ENCODE measurements at places on chromosomes 7 and 10.

DNA sequence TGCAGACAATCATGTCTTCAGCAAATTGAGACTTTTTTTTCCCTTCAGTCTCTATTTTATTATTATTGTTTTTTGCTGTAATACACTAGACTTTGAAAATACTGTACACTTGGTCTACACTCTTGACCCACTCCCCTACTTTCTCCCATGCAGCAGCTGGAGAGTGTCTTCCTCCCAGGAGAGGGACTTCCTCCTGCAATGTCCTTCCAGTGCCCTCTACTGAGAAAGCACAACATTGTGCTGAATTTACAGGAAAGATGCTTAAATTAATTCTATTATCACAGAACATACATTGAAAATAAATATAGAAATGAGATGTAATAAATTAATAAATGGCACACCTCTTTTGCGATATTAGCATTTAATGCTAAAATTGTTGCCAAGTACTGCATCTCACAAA, 411.3 kb downstream of the CCSER2 start:
- no peak for DNase-seq

DNA sequence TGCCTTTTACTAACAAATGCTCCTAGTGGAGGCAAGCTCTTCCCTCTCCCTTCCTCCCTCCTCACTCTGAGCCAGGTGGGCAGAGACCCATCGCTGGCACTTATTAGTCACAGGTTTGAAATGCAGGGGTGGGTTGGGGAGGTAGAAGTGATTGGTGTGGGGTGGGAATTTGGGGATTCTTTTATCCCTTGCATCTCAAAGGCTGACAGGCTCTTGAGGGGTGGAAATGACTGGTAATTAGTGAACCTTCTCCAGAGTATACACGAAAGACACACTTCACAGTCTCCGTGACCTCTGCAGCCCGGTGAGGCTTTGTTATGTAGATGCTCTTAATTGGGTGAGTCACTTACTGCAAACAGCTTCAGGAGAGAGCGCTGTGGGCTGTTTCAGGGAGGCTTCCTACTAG, 13.9 kb upstream of the LRMDA start:
- DNase-seq, result no peak

GRCh38 chr10:132652936-132653590, 115.5 kb downstream of the INPP5A start:
- no peak for DNase-seq

GRCh38 chr10:106734220-106734619, 430.3 kb downstream of the SORCS1 start:
- no peak for DNase-seq

- no peak for DNase-seq
Measured at GRCh38 chr7:81161451-81162075, 242.7 kb upstream of the SEMA3C start.

GRCh38 chr7:86708031-86708680, 64.4 kb downstream of the GRM3 start:
- no peak for DNase-seq

DNA sequence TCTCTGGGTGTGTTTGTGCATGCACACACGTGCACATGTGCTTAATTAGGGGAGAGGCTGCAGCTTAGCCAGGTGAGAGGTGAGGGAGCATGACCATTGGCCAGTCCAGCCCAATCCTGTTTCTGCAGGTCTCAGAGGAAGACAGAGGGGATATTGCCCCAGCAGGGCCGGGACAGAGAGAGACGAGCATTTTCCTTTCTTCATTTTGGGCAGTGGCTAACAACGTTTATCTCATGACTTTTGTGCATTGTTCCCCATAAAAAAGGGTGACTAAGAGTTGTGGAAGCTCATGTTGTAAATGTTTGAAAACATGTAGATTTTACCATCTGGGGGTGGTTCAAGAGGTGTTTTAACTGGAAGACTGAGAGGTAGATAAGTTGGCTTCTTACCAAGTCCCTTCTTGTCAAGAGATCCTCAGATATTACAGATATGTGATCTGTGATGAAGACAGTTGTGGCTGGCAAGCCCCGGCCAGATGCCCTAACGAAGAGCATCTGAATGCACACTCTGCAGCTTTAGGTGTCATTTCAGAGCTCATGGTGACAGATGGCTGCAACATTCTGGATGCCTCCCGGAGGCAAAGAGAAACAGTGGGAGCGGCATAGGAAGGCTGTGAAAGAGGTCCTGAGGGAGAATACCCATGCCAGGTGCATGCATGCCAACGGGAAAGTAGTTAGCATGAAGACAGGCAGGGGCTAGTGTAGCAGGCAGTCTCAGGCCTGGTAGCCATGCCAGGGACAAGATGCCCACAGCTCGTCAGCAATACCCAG, 16.7 kb upstream of the DMBT1 start:
- no peak for DNase-seq

GRCh38 chr7:24339575-24339974, 55.6 kb downstream of the NPY start:
- no peak for DNase-seq

- no peak for DNase-seq
Measured at GRCh38 chr10:49302088-49302487, 3.1 kb downstream of the C10orf71 start.

- no peak for DNase-seq
Measured at GRCh38 chr7:36232555-36232954, 79.5 kb downstream of the EEPD1 start.

GRCh38 chr7:36942955-36943354, 218.7 kb upstream of the AOAH start:
- DNase-seq, result no peak

DNA sequence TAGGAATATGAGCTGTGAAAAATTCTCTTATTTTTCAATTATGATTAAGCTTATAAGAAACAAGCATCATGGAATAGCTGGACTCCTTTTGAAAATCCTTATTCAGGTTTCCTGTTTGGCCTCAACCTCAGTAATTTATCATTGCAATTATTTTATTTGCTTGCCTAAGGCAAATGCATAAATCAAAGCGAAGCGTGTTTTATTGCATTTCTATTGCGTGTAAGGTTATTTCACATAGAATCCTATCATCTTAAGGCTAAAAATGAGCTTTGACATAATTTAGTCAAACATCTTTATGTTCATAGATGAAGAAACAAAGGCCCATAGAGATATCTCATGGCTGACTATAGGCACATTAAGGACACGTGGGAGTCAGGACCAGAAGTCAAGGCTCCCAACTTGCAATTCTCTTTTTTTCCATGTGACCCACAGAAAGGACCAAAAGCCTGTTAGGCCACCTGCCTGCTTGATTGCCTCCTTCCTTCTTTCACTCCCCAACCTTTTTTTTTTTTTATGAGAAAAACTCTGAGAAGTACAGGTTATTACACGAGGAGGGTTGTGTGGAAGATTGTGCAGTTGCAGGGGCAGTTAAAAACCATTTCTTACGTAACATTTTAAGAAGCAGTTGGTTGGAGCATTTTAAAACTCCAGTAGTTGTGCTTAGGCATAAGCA, 261.0 kb downstream of the HDAC9 start:
- DNase-seq, result no peak

DNA sequence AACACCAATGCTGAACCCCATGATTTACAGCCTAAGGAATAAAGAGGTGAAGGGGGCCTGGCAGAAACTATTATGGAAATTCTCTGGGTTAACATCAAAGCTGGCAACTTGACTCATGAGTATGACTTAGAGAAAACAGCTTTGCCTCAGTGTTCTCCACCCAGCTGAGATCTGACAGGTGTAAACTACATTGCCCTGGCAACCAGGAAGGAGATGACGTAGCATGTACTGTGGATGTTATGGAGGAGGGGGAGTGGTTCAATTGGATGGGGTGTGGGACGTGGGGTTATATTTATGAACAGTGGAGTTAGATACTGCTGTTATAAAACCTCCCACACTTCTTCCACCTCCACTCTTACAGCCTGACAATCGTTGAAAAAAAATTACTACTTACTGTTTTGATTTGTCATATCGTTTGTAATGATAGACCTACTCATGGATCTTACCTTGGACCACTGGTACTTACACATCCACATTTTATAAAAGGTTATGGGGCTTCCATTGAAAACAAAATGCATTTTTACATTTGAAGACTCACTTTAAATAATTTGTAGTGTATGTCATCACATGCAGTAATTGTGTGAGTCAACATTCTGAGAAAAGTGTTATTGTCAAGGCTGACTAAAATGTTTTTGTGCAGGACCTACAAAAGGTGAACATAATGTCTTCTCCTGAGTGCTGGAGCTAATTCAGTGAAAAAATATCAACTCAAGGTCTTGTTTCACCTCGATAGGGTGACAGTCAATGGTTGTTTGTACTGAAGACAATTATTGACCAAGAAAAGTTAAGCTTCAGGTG, 6.4 kb downstream of the OR2F1 start:
- no peak for DNase-seq

DNA sequence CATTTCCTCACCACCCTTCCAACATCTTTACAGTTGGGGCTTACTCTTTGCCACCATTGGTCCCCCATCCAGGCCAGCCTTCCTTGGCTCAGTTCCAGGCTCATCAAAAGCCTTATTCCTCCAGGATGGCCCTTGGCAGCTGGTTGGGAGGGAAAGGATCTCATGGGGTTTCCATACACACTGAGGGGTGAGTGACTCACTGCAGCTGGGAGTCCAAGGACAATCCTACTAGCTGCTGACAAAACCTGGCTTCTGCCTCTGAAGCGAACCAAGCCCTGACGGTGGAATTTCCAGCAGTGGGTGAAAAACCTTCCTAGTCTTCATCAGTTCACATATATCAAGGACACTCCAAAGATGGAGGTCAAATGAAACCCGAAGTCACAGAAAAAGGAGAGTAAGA, 22.9 kb downstream of the CRHR2 start:
- no peak for DNase-seq

DNA sequence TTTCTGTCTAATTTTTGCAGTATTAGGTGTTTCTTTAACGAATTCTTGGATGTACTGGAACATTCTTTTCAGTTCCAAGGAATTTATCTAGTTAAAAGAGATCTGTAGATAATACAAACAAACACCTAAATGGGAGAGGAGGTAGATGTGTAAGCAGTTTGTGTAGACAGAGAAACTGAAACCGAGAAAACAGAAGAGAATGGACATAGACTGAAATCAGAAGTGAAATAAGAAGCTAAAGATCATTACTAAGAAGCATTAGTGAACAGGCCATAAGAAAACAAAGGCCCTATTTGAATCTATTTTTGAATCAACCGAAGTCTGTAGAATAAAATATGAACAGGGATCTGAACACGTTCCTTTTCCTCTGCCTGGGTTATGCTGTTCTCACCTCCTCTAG, 26.5 kb upstream of the TMEM229A start:
- DNase-seq, result no peak

- no peak for DNase-seq
Measured at GRCh38 chr7:116324582-116324981, 114.2 kb downstream of the TES start.

DNA sequence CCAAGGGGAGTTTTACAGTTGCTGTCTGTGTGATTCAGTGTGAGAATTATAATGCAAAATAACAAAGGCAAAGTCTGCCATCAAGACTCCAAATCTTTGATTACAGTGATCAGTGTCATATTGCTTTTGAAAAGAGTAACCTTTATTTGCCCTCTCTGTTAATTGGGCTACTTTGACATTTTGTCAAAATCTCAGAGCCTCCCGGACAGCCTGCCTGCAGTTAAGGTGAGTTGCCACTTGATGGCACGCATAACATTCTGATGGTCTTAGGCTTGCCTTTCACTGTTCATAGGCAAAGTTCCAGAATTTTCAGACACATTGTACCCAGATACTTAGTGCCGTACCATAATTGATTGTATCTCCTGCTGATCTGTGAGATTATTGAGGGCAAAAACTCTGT, 253.5 kb downstream of the ABCA13 start:
- no peak for DNase-seq

GRCh38 chr7:123640583-123640982, 15.1 kb upstream of the LMOD2 start:
- no peak for DNase-seq

GRCh38 chr7:127578711-127579275, 6.6 kb downstream of the GCC1 start:
- DNase-seq, result no peak

DNA sequence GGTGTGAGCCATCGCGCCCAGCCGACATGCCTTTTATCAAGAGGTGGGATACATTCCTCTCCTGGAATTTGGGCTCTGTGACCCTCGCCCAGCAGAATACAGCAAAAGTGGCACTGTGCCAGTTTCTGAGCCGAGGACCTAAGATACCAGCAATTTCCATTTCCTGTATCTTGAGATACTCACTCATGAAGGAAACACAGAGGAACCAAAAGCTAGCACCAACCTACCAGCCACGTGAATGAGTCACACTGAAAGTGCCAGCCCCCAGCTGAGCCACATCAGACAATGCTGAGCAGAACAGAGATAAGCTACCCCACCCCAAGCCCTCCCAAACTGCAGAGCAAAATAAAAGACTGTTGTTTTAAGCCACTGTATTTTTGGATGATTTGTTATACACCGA, 56.3 kb downstream of the CACUL1 start:
- DNase-seq, result no peak

DNA sequence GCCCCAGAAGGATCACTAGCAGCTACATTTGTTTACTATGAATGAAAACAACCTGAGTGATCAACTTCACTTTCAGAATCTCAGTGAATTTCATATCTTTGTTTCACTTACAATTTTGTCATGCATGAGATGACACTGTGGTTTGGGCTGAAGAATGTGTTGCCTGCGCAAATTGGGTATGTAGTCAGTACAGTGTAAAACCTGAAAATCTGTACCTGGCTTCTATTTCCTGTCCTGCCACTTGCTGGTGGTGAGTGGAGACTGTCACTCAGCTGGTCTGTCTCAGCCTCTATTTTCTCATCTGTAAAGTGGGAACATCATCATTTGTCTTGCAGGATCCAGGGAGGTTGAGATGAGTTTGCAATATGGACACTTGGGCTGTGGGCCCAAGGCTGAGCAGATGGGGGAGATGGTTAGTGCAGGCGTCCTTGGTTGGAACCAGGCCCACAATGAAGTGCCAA, 118.0 kb downstream of the WDFY4 start:
- DNase-seq, result no peak

DNA sequence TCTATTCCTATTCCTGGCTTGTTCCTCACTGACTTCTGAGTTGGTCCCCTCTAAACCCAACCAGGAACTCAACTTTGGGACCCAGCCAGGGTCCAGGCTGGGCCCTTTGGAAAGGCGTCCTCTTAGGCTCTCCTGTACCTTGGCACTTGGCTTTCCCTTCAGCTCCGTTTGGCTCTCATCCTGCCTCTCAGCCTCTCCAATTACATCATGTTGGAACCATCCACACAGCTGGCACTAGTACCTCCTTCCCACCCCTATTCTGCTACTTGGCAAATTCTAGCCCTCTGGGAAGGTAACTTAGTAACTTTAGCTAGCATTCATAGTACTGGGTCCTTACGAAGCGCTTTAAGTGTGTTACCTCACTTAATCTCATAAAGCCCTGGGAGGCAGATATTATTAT, 205.3 kb upstream of the HABP2 start:
- no peak for DNase-seq

GRCh38 chr7:127080576-127080975, 172.2 kb downstream of the GRM8 start:
- DNase-seq, result no peak

GRCh38 chr7:80165177-80165576, 30.5 kb downstream of the GNAI1 start:
- DNase-seq, result no peak

DNA sequence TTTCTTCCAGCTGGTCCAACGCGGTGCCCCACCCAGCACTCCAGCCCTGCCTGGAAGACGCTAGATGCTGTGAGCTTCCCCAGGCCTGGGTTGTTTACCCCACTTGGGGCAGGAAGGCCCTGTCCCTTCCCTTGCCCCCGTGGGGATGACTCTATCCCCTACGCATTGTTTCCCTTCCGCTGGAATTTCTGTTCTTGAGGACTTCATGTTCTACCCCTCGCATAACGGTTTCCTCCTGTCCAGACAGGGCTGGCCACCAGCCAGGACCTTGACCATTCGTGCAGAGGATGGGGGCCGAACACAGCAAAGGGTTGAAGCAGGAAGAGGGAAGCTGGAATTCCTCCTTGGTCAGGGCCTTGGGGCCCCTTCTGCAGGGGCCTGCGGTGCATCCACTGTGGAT, 14.7 kb upstream of the SERPINE1 start:
- no peak for DNase-seq

Data from cortex of kidney (tissue), 1 donor.